Stimulated activated CD8-positive, alpha-beta memory T cell treated with anti-CD3 and anti-CD28 coated beads, Interleukin-4, amount 100 ng/mL, for 4 hours (primary cell): ENCODE measurements at places on chromosomes 7 and 10.

- no peak for DNase-seq
These were observed 3.1 kb downstream of the STRA8 start for GRCh38 chr7:135236727-135237126.

DNA sequence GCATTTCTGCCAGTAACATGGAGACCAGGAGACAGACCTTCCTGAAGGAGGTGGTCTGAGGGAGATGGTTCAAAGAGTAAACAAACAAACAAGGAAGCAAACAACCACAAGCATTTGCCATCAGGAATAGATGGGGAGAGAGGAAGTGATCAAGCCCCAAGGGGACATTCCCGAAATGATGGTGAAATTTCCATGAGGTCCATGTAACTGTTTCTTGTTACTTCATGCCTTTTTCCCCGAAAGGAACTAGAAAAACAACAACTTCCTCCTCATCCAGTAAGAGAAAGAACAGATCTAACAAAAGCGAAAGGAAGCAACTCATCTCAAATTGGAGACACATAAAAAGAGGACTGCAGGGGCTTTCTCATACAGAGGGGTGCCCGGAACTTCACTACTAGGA, 152.5 kb upstream of the ZNF32 start:
- DNase-seq = no peak

- DNase-seq = no peak
These were observed 169.4 kb downstream of the FGFR2 start for GRCh38 chr10:121428867-121429266.

GRCh38 chr7:158821171-158822031, 7.9 kb downstream of the ESYT2 start:
- no peak for DNase-seq

DNA sequence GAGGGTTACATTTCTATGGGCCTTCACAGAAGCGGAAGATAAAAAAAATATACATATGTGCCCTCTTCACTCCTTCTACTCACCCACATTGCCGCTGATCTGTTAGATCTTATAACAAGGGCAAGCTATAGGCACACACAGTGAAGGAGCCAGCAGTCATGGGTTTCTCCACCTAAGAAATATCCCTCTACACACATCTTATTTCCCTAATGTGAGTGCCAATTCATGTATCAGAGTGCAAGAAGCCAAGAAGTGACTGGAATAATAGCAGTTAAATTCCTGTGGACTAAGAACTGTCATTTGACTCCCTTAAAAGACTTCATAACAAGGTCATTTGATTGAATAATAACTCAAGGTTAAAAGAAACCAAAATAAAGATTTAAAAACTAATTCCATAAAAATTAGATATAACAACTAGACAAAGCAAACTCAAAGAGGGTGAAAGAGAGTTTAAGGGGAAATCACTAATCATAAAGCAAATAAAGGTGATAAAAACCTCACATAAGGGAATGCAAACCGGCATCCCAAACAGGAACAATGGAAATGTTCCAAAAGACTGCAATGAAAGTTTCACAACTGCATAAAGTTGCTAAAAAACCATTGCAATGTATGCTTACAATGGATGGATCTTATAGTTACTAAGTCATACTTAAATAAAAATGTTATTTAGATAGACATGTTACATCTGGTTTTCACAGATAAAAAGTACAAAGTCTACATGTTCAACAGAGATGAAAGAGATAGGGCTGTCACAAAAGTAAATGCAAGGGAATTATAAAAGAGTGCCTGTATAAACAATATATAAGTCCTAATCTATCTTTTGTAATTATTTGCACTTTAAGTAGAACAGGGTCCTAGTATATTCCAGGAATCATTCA, 42.8 kb downstream of the ARHGAP21 start:
- no peak for DNase-seq

DNA sequence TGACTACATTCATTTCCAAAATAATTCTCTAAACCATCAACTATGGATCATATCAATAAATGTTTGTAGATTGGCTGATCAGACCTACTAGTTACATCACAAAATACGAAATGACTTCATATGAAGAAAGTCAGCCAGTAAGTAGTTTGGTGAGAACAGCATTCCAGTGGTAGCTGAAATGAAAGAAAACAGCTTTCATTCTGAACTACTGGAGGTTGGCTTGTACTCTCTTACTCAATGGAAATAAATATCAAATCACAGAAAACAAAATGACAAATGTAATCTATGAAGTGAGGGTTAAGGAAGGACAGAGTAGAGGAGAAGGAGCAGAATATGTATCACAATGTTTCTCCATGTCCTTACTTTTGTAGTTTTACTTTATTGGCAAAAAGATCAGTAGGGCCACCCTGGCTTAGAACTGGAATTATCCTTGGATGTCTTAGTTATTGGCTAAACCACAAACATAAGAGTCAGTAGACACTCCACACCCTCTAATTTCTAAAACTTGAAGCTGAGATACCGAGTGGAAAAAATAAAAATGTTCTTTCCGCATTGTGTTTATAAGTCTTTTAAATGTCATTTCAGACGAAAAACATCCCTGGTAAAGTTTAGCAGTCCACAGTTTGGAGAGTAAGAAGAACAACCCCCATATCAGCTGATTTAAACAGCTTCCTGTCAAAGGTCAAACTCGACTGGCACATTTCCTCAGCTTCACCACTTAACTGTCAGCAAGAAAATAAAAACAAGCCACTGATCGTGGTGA, 74.0 kb upstream of the DGKI start:
- no peak for DNase-seq

- no peak for DNase-seq
These were observed 202.2 kb downstream of the SNX10 start for GRCh38 chr7:26493737-26494428.

DNA sequence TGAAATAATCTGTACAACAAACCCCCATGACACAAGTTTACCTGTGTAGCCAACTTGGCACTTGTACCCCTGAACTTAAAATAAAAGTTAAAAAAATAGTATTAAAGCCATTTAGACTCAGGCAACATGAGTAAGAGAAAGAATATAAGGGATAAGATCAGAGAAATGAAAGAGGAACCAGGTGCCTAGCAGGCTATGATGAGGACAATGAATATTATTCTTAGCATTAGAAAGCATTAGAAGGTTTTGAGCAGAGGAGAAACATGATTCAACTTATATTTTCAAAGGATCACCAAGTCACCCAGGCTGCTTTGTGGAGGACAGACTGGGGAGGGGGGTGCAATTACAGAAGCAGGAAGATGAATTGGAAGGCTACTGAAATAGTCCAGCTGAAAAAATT, 48.1 kb upstream of the TES start:
- DNase-seq = no peak

GRCh38 chr10:3977761-3978160, 192.8 kb upstream of the KLF6 start:
- DNase-seq = no peak

DNA sequence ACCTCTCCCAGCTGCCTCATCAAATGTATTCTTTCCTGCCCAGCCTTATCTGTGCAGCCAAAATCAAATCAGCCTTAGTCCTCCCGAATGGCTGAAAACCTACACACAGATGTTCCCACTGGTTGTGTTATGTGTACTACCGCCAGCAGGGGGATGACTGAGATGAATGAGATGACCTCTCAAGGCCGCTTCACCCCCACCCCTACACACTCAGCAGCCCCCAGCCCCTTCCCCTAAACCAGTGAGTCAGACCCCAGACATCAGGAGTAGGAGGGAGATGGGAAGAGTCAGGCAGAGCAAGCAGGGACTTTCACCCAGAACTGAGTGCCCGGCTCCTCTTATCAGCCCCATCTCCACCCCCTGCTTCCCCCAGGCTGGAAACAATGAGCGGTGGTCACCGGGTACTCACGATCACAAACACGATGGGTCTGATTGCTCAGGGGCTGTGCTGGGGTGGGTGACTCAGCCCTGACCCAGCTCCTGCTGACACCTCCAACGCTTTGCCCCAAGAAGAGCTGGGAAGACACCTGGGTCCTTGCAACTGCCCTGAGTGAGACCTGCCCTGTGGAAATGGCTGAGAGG, 6.5 kb upstream of the C10orf105 start:
- peak; percentile 56 for DNase-seq

GRCh38 chr7:11579141-11579540, 252.9 kb downstream of the THSD7A start:
- DNase-seq = no peak

GRCh38 chr10:119480667-119481066, 61.9 kb downstream of the RGS10 start:
- no peak for DNase-seq

DNA sequence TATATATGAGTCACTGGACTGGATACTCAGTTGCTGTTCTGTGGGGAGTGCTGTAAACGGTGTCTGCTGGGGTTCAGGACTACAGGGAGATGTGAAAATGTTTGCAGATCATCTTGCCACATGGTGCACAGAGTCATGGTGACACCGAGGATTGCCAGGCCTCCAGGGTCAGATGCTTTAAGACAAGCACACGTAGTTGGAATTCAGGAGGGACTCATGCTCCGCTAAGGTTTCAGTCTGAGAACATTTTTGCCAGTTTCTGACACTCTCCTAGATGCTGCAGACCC, 211.3 kb downstream of the CXCL12 start:
- no peak for DNase-seq

- no peak for DNase-seq
These were observed 161.6 kb upstream of the MKLN1 start for GRCh38 chr7:131166066-131166465.

DNA sequence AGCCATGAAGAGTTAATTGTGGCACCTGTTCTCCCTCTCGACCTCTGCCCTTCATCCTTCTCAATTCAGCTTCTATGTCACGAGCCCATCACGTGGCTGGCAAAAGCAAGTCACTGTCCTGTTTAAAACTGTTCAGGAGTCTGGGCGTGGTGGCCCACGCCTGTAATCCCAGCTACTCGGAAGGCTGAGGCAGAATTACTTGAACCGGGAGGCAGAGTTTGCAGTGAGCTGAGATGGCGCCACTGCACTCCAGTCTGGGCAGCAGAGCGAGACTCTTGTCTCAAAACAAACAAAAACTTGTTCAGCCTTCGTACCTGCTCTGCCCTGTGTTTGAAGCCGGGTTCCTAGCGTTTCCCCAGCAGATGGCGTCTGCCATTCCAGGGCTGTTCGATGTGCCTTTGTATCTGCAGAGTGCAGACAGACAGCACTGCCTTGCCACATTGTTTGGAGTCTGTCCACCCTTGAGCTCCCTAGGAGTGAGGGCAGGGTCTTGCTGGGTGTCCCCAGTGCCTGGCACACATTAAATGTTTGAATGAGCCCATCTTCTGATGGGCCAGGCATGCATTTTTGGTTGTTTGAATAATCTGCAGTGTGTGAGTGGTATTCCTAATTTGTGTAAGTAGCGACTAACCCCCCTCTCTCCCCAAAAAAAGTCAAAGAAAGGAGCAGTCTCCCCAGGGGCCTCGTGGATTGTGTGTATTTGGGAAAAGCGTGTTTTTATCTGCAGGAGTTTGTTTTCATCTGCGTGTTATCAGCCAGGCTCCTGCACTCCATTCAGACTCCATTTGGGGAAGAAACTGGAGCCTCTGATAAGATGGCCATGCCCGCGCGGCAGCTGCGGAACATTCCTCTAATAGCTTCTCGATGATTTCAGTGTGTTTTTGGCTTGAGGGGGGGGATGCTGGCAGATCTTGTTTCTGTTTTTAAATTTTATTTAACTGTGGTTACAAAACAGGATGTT, 61.2 kb downstream of the DNAJB6 start:
- no peak for DNase-seq

DNA sequence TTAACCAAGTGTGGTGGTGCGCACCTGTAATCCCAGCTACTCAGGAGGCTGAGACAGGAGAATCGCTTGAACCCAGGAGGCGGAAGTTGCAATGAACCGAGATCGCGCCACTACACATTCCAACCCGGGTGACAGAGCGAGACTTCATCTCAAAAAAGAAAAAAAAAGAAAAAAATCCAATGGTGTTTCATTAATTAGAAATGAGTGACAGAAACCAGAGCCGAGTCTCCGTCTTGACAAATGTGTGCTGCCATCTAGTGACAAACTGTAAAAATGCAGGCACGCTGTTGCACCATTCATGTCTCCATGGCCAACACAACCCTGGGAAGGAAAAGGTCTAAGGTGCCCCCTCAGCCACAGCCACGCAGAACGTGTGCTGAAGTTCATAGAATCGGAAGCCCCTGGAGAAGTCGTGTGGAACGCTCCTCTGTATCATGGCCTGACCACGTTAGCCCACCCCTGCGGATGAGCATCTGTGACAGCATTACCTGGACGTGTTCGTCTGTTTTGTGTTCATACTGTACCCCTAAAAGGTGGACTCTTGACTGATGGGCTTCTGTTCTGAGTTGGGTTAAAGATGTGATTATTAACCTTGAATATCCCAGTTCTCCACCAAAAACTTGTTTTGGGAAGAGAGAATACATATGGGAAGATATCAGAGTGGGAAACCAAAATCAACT, 94.9 kb downstream of the LYZL2 start:
- peak; percentile 41 for DNase-seq

DNA sequence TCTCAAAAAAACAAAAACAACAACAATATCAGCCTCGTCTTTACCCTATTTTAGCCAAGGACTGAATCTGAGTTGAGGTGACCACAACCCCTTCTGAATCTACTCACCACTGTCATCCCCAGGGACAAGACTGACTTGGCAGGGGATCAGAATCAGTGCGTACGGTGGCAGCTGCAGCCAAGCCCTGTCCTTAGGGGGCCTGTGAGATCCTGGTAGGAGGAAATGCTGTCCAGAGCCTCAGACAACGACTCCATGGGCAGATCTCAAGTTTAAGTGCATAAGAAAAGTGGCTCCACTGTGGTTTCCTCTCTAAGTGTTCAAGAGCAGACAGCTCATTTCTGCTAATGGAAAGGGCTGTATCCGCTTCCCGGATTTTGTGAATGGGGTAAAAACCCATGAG, 22.4 kb upstream of the CYTH3 start:
- DNase-seq = no peak

DNA sequence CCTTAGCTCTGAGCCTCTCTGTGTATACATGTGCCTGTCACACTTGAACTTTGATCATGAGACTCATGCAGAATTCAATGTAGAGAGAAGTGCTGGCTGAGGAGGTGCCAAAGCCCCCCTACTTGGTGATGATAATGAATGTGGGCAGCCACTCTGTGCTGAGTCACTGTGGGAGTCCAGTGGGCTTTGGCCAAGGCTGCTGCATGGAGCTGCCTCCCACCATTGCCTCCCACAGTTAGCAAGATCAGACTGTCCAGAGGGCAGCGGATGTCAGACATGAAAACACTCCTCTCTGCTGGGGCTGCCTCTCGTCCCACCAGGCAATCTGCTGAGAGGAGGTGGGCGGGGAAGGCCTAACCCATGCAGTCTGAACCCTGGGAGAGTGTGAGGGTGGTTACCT, 180.3 kb downstream of the SH2D4B start:
- no peak for DNase-seq
